GM23338 (cell line): ENCODE measurements at places on chromosomes 5 and 9.
A peak's percentile ranks its signal among the peaks of the same experiment; 100 is the strongest.

DNA sequence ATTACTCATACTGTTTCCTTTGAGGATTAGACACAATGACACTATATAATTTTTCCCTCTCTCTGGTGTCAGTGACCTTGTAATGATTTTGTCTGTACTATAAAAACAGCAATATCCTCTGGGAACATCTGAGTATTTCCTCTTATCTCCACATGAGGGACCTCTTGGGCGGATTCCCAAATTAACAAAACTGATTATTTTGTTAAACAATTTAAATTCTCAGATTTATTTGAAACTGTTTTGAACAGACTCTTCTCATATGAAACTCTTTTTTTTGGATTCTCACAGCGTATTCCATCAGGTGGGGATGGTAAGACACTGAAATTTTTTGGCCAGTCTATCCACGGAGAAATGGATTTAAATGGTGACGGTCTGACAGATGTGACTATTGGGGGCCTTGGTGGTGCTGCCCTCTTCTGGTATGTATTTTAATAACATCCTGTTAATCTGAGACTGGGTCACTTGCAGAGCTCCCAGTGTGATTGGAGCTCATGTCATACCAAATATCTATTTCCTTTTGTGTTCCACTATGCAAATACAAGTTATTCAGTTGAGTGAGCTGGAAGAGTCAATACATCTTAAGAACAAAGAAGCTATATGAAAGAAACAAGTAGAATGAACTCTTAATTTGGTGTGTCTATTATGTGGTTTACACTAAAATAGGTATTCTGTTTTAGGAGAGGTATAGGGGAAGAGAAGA is 73.8 kb upstream of the ITGA2 start:
- DNase-seq = peak; percentile 69

DNA sequence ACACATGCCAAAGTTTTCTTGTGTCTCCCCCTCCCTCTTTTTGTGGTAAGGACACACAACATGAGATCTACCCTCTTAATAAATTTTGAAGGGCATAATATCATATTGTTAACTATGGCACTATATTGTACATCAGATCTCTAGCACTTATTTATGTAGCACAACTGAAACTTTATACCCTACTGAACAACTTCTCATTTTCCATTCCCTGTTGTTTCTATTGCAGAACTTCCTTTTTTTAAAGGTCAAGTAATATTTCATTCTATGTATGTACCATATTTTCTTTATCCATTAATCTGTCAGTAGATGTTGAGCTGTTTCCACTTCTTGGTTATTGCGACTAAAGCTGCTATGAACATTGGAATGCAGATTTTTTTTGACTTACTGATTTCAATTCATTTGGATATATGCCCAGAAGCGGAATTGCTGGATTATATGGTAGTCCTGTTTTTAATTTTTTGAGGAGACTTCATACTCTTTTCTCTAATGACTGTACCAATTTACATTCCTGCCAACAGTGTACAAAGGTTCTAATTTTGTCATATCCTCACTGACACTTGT is 305.3 kb downstream of the PRR16 start:
- no peak for DNase-seq

GRCh38 chr9:80792726-80793125 is 896.6 kb downstream of the TLE1 start:
- DNase-seq = no peak

- peak; percentile 83 for DNase-seq
Measured at GRCh38 chr5:177300236-177300880, 3.2 kb downstream of the RAB24 start.

GRCh38 chr9:134525070-134525815 is 116.4 kb upstream of the COL5A1 start:
- DNase-seq = no peak

- DNase-seq = no peak
Measured at GRCh38 chr9:89794918-89795317, 190.1 kb downstream of the GADD45G start.

DNA sequence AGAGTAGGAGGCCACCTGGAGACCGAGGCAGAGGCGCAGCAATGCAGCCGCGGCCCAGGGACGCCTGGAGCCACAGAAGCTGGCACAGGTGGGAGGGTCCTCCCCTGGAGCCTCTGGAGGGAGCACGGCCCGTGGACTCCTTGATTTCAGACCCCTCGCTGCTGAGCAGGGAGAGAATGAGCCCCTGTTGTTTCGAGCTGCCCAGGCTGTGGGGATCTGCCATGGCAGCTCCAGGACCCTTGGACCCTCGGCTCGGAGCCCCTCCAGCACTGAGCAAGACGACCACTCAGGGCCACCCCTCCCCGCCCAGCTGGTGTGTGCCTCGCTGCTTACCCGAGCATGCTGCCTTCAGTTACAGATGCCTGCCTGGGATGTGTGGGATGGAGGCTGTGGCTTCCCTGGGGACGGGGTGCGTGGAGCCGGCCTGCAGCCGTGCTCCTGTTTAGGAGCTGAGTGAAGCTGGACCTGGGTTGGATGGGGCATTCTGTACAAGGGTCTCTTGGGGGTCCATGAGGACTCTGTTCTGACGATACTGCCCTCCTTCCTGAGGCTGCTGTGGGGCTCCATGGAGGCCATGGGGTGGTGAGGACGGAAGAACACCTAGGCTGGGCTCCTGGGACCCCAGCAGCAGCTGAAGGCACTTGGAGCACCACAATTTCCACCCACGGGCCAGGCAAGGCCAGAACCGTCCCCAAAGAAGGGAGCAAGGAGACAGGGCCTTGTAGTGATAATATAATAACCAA is 115.1 kb upstream of the LPCAT1 start:
- DNase-seq = no peak

GRCh38 chr5:64811050-64811640 is 42.4 kb downstream of the CWC27 start:
- DNase-seq = peak; percentile 68
